ENCODE measurements at places on chromosomes 4 and X.

DNA sequence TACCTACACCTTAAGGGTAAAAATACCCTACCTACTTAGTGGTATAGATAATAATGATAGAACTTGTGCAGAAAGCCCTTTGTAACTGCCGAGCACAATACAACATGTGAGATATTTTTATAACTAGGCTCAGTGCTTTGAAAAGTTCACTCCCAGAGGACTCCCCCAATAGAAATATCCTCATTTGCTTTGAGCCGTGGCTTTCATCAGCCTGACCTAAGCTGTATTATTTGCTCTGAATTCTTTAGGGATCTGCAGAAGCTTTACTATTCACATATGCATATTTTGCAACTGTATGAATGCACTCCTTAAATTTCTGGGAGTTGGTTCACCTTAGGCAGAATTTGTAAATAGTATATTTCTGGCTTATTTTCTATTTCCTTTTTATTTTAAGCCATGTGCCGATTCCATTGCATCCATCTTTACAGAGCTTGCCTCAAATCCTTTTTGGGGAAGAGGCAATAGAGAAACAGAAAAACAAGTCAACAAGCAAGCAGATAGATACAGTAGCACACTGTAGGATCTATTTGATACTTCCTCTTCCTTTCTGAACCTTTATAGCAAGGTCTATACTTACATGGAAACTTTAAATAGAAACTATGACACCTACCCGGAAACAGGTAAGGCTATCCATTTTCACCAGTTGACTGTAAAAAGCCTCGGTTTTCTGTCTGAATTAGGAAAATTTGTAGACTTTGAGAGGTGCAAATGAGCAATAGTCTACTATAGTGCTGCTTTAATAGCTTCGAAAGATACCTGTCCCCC, 242.5 kb upstream of the VCX3A start:
- DNase-seq = no peak

GRCh38 chr4:84565951-84566350, 17.0 kb upstream of the CDS1 start:
- DNase-seq = no peak

DNA sequence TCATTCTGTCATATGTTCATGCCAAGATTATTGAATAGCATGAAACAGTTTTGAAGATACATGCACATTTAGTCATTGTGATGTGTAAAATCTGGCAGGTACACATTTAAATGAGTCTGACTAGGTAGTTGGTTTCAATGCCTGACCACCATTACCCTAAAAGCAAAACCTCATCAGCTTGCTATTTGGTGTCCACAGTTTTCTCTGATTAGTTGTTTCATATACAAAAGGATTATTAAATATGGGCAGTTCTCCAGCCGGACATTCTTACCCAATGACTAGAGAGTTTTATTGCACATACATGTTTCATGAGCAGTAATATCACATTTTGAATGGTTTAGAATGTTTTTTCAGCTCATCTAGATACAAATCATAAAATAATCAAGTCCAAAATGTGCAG, 23.7 kb downstream of the DCHS2 start:
- DNase-seq = no peak

GRCh38 chr4:19522966-19523365, 728.7 kb upstream of the SLIT2 start:
- DNase-seq = no peak

DNA sequence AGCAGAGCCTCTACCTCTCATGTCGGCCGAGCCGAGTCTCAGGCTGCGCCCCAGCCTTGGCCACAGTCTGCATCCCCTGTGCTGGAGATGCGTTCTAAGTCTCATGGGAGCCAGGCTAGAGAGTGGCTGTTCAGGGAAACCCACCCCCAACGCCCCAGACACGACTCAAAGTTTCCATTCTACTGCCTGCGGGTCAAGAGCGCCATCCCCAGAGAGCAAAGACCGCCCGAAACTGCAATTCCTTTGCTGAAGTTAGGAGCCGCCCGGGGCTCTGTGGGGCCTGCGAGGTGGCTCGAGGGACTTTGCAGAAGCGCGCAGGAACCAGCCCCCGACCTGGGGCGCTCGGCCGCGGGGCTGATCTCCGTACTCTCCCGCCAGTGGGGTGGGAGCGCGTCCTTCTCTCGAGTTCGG, 10.0 kb upstream of the ELF4 start:
- no peak for DNase-seq
